ENCODE measurements at places on chromosomes 4 and X. TPM values are rescaled to one million over a fixed set of nuclear protein-coding genes. Genes with fewer than 3 reads are reported as not detected.

DNA sequence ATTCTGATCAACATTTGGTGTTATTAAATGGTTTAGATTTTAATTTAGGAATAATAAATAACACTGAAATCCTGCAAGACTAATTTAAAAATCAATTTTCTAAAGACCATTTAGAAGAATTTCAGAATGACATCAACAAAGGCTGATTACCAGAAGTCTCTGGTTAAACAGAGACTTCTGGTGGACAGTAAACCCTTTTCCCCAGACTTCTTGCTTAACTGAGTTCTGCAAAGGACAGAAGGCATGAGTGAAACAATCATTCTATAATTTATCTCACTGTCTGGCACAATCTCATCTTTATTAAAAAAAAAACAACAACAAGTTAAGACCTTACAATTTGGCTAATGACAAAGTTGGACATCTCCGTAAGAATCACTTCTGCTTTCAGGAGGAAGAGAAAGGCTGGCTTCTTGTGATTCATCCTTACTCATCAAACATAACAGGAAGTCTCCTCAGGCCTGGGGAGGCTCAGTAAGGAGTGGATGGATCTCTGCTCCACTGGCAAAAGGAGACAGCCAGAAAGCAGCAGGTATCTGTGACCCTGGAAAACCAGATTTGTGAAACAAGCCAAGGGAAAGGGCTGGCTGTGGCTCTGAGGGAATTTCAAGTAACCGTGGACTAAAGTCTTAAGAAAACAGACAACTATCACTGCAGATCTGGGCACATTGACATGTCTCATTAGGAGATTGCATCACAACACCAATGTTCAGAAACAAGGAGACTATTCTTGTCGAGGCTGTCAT lies 908 bp upstream of the TLR6 start:
- no peak for DNase-seq

DNA sequence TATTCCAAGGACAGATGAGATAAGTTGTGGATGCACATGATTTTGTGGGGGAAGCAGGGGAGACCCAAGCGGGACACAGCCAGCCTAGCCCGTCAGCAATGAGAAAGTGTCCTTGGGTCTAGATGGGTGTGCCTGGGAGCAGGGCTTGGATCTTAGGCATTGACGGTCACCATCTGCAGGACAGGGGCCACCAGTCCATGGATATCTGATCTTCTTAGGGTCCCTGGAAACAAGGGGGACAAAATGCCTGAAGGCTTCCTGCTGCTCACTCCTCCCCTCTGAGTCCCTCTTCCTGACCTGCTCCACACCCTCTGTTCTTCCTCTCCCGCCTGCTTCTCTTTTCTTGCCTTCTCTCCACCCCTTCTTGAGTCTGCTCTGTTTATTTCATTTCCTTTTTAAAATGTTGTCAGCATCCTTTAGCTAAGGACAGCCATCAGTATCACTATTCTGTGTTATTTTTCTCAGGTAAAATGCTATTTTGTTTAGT lies 298.4 kb downstream of the RAPGEF2 start:
- DNase-seq, result no peak

CCDC149 gene
- polyA plus RNA-seq, result 19.7 TPM

- no peak for DNase-seq
These were observed 58.5 kb upstream of the CLCN4 start for GRCh38 chrX:10098270-10098713.

DNA sequence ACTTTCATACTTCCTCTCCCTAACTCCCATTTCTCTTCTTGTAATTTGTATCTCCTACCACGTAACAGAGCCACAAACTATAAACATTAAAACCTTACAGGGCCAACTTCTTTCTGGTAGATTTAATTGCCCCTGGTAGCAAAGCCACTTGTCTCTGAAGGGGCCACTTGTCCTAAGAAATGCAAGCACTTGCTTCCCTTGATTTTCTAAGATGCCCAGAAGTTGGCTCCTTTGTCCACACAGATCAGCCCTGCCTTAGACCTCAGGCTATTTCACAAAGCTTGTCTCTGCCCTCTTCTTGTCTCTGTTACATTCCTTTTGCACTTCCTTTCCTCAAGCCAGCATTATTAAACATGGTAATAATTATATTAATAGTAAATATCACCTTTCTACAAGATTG lies 80.6 kb upstream of the CXXC4 start:
- no peak for DNase-seq

CBR4 gene
- 56.7 TPM for polyA plus RNA-seq

SCD5 gene
- 42.0 TPM for polyA plus RNA-seq

NWD2 gene
- 0.23 TPM for polyA plus RNA-seq

SPANXD gene
- polyA plus RNA-seq, result not detected

GRCh38 chr4:131091896-131092295 lies 1995.9 kb downstream of the C4orf33 start:
- peak; percentile 52 for DNase-seq

OPRPN gene
- not detected for polyA plus RNA-seq

DNA sequence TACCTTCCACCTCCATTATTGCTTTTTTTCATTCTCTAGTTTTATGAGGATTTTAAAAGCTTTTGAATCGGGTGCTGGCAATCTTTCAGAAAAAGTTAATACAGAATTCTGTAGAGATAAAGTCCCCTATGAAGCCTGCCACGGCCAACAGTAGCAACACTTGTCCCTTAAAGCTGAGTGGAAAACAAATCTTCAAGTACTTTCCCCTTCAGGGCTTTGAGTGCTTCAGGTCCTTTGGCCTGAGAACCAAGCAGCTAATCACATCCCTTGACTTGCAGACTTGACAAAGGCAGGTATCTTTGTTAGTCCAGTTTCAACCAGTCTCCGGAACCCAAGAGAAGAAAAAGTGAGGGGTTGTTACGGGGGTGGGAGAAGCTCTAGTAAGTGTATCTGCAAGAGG lies 144.4 kb downstream of the ATG4A start:
- no peak for DNase-seq

DNA sequence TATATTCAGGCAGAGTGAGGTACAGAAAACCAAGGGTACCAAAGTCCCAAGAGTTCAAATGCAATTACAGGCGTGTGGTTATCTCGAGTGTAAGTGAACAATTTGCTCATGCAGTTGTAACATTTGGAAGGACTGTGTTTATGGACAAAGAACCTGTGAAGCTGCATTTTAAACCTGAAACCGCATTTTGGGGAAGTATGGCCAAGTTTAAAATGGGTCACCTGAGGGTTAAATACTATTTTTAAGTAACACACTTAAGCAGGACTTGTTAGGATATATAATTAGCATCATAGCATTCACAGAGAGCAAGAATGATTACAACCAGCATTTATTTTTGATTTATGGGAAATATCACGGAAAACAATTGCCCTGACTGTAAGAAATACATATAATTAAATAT lies 79.1 kb upstream of the LCORL start:
- DNase-seq, result no peak

DNA sequence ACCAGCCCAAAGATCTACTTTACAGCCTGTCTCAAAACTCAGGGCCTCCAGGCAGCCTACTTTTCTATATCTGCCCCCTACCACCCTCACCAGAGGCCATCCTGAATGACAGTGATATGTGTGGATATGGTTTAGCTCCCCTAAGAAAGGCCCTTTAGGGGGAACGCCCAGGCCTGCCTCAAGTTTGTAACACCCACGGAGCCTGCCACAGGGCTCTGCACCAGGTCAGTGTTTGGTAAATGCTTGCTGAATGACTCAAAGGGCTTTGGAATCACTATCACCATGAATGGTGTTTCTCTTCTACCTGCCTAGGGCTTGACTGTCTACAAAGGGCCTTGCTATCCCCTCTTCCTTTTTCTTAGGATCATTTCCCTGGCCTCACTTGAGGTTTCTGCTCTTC lies 11.3 kb upstream of the LONRF3 start:
- no peak for DNase-seq

DNA sequence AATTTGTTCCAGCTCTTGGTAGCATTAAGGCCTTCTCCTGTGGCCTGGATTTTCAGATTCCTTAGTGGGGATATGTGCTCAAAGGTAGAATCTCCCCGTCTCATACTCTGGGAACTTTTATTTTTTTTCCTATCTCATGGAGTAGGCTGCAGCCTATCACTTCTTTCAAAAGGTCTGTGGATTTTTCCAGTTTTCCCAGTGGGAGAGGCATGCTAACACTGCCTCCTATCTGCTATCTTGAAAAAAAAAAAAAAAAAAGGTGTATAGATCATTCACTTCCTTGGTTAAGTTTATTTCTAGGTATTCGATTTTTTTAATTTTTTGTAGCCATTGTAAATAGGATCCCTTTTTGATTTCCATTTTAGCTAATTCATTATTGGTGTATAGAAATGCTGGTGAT lies 67.1 kb downstream of the IL15 start:
- DNase-seq, result no peak

DNA sequence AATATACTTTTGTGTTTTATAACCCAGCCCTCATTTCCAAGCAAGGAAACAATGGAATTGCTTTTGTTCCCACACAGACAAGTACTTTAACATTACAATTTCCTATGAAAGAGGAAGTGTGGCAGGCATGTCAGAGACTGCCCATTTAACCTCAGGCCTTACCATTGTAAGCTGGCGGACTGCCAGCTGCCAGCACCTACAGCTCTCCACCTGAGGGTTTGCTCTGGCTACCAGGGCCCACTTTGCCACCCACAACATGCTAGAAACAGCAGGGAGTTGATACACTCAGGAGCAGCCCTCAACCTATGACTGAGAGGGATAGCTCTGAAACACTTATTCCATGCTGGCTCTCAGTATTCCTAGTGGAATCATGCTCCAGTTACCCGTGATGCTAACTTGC lies 152.3 kb upstream of the PRDX4 start:
- DNase-seq, result no peak

HTR2C gene
- 2.1 TPM for polyA plus RNA-seq

- no peak for DNase-seq
These were observed 115.9 kb downstream of the MAGEC2 start for GRCh38 chrX:142089193-142089592.

KLHL13 gene
- 93.9 TPM for polyA plus RNA-seq

GRCh38 chr4:87196146-87196545 lies 24.3 kb downstream of the KLHL8 start:
- DNase-seq, result no peak

DNA sequence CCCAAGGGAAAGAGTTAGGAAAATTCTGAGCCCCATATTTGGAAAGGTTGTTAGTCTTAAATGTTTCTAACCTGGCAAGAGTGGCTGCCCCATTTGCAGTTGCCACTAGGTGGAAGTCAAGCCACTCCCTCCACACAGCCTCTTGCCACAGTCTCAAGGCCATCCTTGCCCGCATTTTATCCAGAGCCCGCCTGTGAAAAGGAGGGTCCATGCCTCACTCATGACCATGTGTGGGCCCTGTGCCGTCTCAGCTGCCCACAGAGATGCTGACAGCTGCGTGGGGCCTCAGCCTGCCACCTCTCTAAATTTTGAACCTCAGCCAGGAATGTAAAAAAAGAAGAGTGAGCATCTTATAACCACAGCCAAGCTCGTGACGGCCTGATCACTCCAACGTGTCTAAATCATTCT lies 201.5 kb upstream of the FAM241A start:
- DNase-seq, result peak; percentile 14

DNA sequence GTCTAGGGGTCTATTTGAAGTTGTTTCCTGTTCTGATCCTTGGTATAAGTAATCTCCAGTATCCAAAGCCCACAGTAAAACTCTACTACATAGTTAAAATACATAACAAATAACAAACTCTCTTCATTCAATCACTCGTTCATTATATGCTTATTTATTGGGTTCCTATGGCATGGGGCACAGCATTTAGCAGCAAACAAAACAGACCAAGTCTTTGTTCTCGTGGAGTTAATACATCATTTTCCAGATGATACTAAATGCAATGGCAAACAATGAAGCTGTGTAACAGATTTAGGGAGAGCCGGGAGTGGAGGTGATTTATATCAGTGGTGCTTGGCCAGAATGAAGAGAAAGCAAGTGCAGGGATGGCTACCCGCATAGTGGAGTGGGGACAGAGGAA lies 36.6 kb upstream of the SPARCL1 start:
- DNase-seq, result no peak

- no peak for DNase-seq
These were observed 21.1 kb downstream of the MAGEA10 start for GRCh38 chrX:152117305-152117704.

- DNase-seq, result no peak
These were observed 10.2 kb upstream of the BANK1 start for GRCh38 chr4:101780284-101780683.

GRCh38 chr4:183860731-183861130 lies 44.4 kb upstream of the STOX2 start:
- DNase-seq, result no peak

LRIT3 gene
- polyA plus RNA-seq, result 1.4 TPM

GRCh38 chrX:650324-650723 lies 19.7 kb downstream of the SHOX start:
- DNase-seq, result no peak

- no peak for DNase-seq
These were observed 641.6 kb downstream of the ANKRD50 start for GRCh38 chr4:124070688-124071484.

DNA sequence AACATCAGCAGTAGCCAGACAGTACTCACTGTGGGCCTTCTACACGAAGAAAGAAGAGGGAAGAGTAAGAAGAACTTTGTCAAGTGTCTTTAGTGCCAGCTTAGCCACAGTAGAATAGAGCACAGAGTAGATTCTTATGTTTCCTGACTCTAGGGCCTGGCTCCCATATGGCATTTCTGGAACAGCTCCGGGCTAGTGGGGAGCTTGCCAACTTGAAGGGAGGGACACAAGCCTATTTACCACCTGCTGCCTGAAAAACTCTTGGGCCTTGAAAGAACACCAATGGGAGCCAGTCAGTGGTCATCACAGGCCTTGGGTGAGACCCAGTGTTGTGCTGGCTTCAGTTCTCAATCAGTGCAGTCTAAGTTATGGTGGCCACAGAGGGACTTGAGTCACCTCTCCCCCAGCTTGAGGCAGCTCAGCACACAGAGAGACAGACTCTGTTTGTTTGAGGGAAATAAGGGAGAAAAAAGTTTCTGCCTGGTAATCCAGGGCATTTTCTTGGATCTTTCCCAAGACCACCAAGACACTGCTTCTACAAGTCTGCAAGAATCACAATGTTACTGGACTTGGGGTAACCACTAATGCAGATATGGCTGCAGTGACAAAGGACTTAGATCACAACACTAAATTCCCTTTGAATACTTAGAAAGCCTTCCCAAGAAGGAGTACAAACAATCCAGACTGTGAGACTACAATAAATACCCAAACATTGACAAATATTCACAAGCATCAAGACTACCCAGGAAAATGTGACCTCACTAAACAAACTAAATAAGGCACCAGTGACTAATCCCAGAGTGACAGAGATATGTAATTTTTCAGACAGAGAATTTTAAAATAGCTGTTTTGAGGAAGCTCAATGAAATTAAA lies 261.0 kb upstream of the NDST3 start:
- no peak for DNase-seq

DNA sequence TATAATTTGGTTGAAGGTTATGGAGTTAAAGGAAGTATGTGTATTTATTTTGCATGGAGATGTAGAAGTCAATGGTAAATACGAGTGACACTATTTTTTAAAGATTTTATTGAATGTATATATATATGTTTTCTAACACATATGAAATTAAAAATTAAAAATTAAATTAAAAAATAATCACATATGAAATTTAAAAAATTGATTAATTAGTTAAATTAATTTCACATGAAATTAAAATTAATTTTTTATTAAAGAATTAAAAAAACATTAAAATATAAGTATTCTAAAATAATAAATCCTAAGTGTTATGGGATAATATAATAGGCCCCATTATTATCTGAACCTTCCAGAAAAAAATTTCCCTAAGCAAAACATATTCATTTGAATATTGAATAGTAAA lies 1163.5 kb downstream of the ARAP2 start:
- no peak for DNase-seq

Measured in left kidney (tissue), 8 donors.